Stimulated activated CD4-positive, alpha-beta T cell treated with anti-CD3 and anti-CD28 coated beads, Interleukin-4, amount 100 ng/mL, for 4 hours (primary cell): ENCODE measurements at places on chromosomes 2 and 18.

DNA sequence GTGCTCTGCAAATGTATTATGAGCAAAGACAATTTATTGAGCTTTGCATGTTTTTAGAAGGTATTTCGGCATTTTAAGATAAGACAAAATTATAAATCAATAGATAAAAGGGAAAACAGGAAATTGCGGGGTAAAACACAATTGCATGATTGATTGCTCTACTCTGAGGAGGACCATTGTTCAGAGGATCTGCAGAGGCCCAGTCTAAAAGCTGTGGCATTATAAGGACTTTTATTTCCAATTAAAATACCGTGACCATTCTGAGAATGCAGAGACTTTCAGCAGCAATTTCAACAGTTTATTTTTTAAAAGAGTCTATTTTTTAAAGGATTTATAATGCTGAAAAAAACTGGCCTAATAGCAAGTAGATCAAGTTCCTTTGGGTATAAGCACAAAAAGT is 62.0 kb downstream of the TPGS2 start:
- no peak for DNase-seq

DNA sequence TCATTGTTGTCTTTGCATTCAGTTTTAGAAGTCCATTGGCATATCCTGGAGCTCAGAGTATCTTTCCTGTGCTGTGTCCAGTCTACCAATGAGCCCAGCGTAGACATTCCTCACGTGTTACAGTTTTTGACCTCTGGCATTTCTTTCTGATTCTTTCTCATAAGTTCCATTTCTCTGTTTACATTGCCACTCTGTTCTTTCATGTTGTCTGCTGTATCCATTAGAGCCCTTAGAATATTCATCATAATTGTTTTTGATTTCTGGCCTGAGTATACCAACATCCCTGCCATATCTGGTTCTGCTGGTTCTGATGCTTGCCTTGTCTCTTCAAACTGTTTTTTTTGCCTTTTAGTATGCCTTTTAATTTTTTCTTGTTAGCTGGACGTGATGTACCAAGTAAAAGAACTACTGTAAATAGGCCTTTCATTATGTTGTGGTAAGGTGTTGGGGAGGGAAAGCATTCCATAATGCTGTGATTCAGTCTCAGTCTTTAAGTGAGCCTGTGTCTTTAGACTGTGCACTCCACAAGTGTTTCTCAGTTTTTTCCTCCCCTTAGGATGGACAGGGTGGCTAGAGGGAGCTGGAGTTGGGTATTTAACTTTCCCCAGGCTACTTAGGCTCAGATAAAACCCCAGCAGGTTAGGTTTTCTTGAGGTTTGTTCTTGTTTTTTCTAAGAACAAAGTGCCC is 35.6 kb downstream of the CEP192 start:
- no peak for DNase-seq

- no peak for DNase-seq
These were observed 227.6 kb downstream of the SEPTIN10 start for GRCh38 chr2:109386004-109386695.

GRCh38 chr18:23143815-23144261 is 8.6 kb downstream of the CABLES1 start:
- no peak for DNase-seq

DNA sequence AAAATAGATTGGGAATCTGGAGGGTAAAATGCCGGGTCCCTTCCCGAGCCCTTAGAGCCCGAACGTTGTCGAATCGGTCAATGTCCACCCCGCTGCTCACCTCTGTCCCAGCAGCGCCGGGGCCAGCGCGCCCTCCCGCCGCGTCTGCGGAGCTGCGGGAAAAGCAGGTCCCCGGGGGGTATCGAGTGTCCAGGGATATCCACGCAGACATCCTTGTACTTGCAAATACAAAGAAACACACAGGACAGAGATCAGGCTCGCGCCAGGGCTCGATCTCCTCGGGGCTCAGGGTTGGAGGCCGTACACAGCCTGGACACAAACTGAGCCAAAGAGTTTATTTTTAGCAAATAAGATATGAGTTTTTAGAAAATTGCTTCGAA is 2.3 kb upstream of the GATA6 start:
- no peak for DNase-seq

DNA sequence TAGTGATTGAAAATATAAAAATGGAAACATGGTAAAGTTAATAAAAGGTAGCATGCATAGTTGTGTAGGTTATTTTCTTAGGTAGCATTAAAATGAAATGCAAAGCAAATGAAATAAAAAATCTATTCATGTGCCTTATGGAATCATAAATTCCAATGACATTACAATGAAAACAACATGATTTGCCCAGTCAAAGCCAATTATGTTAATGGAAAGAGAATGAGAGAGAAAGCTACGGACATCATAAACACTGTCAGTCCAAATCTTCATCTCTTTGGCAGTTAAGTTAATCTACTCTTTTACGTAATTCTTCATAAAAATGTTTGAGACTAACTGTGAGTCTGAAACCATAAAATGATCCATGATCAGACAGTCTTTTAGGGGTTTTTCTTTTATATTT is 636.7 kb upstream of the SYT4 start:
- no peak for DNase-seq

- DNase-seq: no peak
These were observed 194.9 kb upstream of the HAAO start for GRCh38 chr2:42987112-42987922.

DNA sequence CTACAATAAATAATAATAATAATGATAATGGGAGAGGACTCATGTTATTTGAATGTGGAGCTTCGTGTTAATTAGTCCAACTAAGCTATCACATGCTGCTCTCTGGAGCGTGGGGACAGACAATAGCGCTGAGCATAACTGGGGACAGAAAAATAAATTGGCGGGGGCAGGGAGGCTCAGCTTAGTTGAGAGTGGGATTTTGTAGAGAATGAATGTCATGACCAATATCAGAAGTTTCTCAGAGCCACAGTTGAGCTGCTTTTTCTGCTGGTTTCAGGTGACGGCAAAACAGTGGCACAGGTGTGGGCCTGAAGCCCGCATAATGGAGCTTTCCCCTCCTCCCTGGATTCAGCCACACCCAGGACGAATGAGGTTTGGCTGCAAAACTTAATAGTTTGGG is 111.1 kb upstream of the CAB39 start:
- DNase-seq: no peak

- peak; percentile 4 for DNase-seq
These were observed 4.6 kb downstream of the PPP1R7 start for GRCh38 chr2:241154915-241155314.

DNA sequence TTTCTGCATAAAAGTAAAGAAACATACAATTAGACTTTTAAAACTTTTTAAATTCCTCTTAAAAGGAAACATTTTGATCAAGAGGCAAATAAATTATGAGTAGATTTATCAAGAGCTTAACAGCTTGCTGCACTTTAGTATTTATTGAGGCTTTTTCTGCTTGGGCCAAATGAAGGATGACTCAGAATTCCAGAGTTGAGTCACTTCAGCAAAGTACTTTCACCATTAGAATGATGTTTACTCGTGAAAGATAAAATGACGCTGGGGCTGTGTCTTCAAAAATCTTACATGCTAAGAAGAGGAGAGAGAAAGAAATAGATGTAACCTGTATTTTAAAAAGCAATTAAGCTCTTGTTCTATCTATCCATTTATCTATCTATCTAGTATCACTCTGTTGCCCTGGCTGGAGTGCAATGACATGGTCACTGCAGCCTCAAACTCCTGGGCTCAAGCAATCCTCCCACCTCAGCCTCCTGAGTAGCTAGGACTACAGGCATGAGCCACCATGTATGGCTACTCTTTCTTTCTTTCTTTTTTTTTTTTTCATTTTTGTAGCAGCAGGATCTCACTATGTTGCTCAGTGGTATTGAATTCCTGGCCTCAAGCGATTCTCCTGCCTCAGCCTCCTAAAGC is 75.3 kb upstream of the RIOK3 start:
- DNase-seq: no peak
